ENCODE measurements at places on chromosomes 16 and 17.

DNA sequence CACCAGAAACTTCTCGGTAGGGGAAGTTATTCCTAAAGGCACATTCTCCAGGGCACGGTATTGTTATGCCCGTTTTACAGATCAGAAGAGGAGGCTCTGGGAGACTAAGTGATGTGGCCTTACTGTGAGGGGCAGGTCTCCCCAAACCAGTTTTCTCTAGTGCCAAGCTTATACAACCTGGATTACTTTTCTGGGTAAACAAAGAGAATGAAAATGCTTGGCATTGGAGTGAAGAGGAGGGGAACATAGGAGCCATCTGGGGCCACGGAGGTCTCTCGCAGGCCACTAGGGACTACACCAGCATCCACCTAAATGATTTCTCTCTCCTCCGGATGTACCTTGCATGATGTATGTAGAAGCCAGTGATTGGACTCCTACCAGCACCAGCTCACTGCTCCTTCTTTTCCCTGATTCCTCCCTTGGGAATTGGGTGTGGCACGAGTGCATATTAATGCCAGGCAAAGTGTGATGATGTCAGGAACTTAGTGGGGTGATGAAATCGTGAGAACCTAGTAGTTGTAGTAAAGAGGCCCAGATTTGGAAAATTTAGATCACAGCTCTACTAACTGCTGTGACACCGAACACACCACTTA, 674 bp downstream of the TOM1L1 start:
- no peak for DNase-seq

GRCh38 chr17:13562271-13562800, 39.4 kb downstream of the HS3ST3A1 start:
- DNase-seq: no peak

GRCh38 chr17:16286947-16287562, 66.2 kb downstream of the CENPV start:
- no peak for DNase-seq

DNA sequence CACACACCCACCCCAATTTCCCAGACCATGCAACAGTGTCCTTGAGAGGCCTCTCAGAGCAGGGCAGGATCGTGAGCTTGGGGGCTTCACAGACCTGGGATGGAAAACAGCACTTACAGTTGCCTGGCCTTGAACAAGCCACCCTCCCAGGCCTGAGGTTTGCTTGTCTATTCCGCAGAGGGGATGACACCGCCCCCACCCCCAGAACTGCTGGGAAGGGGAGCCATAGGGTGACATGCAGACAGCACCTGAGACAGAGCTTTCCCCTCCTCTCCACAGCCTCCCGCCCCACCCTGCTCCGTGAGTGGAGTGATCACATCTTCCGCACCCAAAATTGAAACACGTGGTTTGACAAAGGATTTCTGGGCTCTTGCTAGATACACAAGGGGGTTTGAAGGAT, 131.5 kb upstream of the TNRC6C start:
- DNase-seq: no peak
